ENCODE measurements at places on chromosomes 4 and X. TPM values are rescaled to one million over a fixed set of nuclear protein-coding genes. Genes with fewer than 3 reads are reported as not detected.

The CTSO gene
- 25.4 TPM for total RNA-seq

The OTC gene
- not detected for total RNA-seq

The COQ2 gene
- total RNA-seq: 7.3 TPM

The GPR143 gene
- not detected for total RNA-seq

The GPC3 gene
- total RNA-seq: not detected
